ENCODE measurements at places on chromosomes 16 and 17.

- DNase-seq = no peak
These were observed 16.3 kb downstream of the MPP3 start for GRCh38 chr17:43816336-43817320.

- DNase-seq = no peak
These were observed 41.4 kb upstream of the BHLHA9 start for GRCh38 chr17:1228781-1229348.

GRCh38 chr17:77869665-77870132, 88.8 kb upstream of the TNRC6C start:
- no peak for DNase-seq

- peak; percentile 70 for DNase-seq
These were observed 21.5 kb upstream of the ADGRG1 start for GRCh38 chr16:57606847-57607501.

DNA sequence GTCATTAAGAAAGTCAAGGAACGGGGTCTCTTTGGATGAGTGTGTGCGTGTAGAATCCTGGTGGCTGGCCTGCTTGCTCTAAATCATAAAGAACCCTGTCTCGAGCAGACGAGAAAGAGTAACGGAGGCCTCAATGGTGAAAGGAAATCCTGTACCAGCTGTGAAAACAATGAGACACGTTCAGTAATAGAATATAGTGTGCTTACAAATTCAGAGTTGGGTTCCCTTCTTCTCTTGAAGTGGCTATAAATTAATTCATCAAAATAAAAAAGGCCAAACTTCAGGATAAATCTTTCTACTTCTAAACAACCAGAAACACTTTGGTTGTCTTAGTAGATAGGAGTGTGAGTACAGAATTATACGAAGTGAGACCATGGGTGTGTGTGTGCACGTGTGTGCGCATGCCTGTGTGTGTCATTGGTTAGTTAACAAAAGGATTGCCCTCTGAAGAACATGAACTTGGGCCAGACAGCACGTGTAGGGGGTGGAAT, 48.5 kb downstream of the WWOX start:
- DNase-seq = peak; percentile 54

DNA sequence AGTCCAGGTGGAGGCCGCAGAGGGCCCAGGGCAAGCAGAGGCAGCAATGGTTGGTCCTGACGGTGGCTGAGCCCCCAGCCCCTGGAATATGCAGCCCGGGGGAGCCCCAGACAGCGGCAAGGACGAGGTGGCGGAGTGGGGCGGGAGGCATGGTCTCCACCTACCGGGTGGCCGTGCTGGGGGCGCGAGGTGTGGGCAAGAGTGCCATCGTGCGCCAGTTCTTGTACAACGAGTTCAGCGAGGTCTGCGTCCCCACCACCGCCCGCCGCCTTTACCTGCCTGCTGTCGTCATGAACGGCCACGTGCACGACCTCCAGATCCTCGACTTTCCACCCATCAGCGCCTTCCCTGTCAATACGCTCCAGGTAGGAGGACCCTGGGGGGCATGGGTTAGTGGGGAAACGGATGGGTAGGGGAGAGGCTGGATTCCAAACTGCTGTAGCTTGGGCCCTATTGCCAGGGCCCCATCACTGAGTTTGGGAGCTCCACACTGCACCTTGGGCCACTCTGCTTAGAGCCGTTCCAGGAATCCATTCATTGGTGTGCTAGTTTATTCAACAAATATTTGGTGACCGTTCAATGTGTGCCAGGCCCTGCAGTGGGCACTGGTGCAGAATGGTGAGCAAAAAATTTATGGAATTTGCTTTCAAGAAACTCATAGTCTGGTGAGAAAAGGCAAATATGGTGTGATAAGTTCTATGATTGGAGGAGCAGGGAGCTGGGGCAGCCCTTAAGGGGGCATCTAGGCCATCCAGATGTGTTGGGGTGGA, 3.8 kb downstream of the RASL10B start:
- no peak for DNase-seq

DNA sequence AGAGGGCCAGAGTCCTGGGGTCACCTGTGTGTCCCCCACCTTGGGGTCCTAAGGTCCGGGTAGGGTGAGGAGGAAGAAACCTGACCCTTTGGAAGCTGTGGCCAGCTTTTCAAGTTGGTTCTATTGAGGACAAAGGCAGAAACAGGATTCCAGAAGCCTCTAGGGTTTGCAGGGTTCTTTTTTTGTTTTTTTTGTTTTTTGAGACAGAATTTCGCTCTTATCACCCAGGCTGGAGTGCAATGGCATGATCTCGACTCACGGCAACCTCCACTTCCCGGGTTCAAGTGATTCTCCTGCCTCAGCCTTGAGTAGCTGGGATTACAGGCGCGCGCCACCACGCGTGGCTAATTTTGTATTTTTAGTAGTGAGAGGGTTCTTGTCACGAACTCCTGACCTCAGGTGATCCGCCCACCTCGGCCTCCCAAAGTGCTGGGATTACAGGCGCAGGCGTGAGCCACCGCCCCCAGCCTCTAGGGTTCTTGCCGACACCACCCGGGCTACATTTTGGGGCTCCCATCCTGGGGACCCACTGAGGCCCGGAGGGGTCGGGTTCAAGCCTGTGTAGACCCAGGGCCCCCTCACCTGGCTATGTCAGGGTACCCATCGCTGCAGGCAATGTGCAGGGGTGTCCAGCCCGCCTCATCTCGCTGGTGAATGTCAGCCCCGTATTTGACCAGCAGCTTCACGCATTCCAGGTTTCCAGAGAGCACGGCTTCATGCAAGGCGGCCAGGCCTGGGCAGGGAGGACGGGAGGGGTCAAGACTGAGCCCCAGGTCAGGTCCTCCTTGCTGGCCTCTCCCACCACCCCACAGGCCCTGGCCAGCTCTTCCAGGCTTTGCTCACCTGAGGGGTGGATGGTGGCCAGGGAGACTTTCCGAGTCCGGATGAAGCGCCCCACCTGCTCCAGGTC, 674 bp downstream of the PPP1R27 start:
- no peak for DNase-seq

- peak; percentile 67 for DNase-seq
These were observed 157.6 kb downstream of the RAB11FIP4 start for GRCh38 chr17:31549121-31549524.

DNA sequence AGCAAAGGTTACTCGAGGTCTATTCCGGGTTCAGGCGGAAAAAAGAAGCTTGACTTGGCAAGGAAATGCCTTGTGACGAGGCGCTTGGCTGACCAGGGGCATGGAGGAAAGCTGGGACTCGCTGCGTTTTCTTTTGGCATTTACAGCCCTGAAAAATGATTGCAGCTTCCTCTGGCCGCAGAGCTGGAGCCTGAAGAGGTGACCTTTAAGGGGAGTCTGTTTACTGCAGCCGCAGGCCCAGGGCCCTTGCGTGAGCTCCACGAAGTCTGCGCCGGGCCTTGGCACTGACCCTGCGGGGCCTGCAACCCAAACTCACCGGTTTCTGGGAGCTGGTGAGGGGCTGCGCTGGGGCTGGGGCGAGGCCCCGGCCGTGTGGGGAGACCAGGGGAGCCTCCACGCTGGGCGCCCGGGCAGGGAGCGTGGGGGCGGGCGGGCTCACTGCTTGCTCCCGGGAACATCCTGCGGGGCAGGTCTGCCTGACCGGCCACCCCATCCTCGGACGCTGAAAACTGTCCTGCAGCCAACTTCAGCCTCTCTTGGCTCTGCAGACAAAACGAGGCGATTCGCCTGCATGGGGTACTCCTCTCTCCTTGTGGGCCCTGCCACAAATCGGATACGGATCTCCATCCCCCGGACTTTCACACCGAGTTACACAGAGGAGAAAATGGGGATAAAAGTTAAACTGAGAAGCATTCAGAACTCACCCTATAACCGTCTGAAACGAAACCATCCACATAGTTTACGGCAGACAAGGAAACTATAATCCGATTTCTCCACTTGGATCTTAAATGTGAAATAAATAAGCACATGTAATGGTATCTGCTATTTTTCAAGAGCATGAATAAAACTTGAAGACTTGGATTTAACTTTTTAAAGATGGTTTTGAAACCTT, 206.3 kb upstream of the FOXF1 start:
- no peak for DNase-seq

GRCh38 chr16:12258861-12259645, 282.5 kb downstream of the SNX29 start:
- DNase-seq = no peak

DNA sequence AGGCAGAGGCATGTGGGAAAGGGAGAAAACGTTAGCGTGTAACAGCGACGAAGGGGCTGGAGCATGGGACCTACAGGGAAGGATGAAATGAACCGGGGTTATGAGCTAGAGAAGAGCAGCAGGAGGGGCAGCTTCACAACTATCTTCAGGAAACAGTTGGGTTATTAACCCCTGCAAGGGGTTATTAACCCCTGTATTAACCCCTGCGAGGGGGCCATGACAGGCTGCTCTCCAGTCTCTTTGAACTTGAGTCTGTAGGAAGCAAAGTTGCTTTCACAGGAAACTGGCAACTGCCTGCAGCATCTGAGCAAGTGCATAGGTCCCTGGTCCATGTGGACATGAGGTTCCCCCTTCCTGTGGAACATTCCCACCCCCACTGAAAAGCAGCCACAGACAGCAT, 119.2 kb upstream of the CRHR1 start:
- no peak for DNase-seq

DNA sequence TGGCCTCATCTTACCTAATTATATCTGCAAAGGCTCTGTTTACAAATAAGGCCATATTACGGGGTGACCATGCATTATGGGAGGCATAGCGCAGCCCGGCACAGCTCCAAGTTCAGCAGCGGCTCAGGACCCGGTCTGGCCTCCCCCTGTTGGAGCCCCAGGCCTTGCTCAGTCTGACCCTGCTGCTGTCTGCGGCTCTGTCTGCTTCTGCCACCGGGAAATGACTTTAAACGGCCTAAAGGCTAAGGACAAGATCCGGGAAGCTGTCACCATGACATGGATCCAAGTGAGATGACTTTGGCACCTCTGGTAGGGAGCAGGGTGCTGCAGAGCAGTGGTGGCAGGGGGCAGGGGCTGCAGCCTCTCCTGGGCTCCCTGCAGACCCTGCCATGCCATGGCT, 140.6 kb upstream of the GSE1 start:
- no peak for DNase-seq

DNA sequence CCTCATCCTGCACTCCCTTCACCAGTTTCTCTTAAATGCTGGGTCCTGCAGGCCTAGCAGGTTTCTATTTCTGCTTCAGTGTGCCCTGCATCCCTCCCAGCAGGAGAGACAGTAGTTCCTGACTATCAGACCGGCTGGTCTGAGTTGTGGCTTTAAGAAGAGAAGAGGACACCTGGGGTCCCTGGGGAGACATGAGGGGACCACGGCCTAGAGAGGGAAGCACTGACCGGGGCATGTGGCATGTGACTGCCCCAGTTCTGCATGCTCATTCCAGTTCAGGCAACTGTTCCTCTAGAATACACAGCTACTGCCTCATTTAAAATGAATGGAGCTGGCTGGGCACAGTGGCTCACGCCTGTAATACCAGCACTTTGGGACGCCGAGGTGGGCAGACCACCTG, 61.3 kb downstream of the GPRC5B start:
- no peak for DNase-seq

GRCh38 chr16:75106351-75107274, 10.0 kb downstream of the LDHD start:
- no peak for DNase-seq

DNA sequence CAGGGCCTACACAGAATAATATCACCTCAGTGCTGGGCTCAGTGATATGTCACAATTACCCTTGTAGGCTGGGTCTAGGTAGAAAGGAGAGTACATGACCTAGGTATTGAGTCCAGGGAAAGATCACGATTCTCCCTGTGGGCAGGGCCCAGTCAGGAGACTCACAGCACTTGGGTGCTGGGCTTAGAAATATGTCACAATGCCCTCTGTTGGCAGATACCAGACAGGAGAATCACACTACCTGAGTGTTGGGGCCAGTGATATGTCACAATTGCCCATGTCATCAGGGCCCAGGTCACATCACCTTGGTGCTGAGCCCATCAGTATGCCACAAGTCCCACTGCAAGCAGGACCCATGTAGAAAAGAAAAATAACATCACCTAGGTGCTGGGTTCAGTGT, 2105.5 kb downstream of the TP53TG3F start:
- no peak for DNase-seq

GRCh38 chr16:87074641-87075318, 242.4 kb downstream of the C16orf95 start:
- DNase-seq = no peak

DNA sequence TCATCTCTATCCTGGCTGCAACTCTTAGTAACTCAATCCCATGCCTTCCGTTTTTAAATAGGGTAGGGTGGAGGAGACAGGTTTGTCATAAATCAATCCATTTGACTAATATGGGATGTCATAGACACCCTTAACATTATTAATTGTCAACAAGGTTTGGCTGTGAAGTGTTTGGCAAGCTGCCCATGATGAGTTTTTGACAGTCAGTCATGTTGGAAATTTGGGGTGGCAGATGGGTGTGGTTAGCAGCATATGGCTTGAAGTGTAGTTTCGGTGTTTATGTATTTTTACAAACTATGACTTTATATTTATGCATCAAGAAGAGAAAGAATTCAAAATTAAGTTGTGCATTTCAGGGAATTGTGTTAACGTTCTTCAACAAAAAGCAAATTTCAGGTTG, 221.8 kb upstream of the CDH5 start:
- DNase-seq = no peak

DNA sequence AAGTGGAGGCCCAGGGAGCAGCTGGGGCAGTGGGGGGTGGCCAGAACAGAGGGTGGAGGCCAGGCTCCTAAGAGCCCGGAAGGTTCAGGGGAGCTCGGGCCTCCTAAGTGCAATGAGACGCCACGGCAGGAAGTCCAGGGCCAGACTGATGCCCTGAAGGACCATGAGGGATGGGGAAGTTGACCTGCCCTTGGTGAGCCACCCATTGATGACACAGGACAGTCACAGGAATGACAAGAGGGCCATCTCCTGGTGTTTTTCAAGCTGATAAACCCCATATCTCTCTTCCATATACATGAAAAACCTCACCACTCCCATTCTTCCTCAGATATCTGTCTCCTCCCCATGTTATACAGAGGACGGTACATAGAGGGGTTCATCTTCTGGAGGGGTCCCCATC, 5.8 kb upstream of the MRPL58 start:
- DNase-seq = no peak

- no peak for DNase-seq
These were observed 350.6 kb upstream of the MAF start for GRCh38 chr16:79950932-79951719.

GRCh38 chr17:74768069-74768762, 7.9 kb downstream of the NAT9 start:
- no peak for DNase-seq

- no peak for DNase-seq
These were observed 349.2 kb upstream of the HSBP1 start for GRCh38 chr16:83458612-83459011.
